Esophagus muscularis mucosa (tissue), 4 donors: ENCODE measurements at places on chromosomes 12 and 14.

- DNase-seq = no peak
These were observed 94.4 kb downstream of the CHGA start for GRCh38 chr14:93017301-93017797.

DNA sequence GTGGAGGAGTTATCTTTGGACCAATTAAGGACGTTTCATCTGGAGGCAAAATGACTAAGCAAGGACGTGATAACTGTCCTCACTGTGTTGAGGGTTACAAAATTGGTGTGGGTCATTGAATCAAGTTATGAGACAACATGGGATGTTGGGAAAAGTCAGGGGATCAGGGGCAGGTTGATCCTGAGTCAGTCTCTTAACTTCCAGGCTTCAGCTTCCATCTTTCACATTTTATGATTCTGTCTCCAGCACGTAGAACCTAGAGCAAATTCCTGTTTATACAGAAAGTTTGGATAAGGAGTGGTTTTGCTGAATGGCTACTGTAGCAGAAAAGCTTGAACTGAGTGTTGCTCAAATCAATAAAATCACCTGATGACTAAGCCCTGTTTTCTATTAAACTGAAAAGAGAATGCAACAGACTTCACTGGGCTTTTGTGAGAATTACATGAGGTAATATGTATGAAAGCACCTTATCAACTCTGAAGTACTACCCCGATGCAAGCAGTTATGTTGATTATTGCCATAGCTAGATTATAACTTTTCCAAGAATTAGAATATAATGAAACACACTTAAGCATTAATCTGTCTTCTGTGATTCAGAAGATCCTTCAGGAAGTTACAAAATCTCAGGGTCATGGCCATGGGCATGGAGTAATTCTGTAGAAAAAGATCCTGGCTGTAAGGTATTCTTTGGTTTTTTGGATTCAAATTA, 184.8 kb downstream of the ETV6 start:
- DNase-seq = no peak

DNA sequence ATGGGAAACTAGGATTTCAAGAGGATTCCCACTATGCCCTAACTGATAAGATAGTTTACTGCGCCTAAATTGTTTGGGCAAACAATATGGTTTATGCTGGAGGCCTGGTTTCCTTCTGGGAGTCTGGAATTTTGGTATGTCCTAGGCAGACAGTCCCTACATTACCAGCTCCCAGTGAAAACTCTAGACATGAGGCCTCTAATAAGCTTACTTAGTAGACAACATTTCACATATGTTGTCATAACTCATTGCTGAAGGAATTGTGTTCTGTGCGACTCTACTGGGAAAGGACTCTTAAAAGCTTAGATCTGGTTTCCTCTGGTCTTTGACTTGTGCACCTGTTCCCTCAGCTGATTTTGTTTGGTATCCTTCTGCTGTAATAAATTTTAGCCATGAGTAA, 18.0 kb upstream of the PRPF39 start:
- DNase-seq = no peak

DNA sequence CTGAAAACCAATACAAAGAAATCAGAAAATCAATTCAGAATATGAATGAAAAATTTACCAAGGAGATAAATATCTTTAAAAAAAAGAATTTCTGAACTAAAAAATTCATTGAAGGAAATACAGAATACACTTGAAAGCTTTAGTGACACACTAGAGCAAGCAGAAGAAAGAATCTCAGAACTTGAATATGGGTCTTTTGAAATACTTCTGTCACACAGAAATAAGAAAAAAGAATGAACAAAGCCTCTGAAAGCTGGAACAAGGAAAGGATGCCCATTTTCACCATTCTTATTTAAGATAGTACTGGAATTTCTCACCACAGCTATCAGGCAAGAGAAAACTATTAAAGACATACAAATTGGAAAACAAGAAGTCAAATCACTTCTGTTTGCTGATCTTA, 103.1 kb upstream of the NEDD1 start:
- DNase-seq = no peak
